ENCODE measurements at places on chromosomes 1 and 21.

DNA sequence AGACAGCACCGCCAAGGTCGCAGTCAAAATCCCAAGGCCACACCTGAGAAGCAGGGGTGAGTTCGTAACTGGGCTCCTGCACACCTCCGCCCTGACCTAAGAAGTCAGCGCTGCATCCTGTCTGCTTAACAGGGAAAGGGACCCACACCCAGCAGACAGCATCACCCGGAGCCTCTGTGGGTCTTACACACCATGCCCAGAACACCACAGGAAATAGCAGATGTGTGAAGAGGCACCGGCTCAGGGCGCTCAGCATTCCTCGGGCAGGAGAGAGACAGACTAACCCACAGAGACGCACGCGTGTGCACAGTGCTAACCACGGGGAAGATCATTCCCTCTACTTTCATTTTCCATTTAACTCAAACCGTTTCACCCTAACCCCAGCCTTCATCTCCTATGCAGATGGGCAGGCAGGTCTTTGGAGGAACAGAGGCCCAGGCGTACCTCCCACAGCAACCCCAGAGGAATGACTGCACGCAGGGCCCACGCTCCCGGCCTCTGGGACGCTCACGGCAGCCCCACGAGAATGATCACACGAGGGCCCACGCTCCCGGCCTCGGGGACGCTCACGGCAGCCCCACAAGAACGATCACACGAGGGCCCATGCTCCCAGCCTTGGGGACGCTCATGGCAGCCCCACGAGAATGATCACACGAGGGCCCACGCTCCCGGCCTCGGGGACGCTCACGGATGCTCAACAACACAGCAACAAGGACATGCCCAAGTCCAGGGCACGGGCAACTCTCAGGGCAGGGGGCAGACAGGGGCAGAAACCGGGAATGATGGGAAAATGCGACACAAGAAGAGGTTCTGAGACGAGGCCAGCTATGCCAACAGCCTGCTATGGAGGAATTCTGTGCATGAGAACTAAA, 20.9 kb downstream of the POFUT2 start:
- no peak for DNase-seq

DNA sequence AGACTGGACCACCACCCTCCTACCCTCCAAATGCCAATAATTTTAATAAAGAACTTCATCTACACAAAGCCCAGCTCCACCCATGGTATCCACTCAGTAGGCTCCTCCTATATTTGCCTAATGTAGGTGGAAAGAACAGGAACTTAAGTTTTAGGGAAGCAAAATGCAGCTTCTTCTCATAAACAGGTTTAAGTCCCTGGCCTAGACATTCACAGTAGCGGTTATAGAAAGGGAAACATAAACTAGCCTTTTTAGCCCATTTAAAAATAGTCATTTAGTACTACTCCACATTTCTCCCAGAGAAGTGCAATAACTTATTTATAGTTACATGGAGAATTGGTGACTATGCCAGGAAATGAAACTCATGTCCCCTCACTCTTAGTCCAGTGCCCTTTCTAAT, 56.6 kb upstream of the CPLANE2 start:
- DNase-seq = no peak

GRCh38 chr1:169527451-169528214, 41.9 kb upstream of the SLC19A2 start:
- no peak for DNase-seq

DNA sequence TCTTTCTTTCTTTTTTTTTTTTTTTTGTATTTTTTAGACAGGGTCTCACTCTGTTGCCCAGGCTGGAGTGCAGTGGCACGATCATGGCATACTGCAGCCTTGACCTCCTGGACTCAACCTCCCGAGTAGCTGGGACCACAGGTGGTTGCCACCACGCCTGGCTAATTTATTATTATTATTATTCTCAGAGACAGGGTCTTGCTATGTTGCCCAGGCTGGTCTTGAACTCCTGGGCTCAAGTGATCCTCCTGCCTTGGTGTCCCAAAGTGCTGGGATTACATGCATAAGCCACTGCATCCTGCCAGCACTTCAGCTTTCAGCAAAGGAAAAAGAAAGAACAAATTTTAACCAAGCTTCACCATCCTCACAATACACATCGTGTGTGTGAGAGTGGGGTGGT, 97.9 kb upstream of the SERBP1 start:
- no peak for DNase-seq

DNA sequence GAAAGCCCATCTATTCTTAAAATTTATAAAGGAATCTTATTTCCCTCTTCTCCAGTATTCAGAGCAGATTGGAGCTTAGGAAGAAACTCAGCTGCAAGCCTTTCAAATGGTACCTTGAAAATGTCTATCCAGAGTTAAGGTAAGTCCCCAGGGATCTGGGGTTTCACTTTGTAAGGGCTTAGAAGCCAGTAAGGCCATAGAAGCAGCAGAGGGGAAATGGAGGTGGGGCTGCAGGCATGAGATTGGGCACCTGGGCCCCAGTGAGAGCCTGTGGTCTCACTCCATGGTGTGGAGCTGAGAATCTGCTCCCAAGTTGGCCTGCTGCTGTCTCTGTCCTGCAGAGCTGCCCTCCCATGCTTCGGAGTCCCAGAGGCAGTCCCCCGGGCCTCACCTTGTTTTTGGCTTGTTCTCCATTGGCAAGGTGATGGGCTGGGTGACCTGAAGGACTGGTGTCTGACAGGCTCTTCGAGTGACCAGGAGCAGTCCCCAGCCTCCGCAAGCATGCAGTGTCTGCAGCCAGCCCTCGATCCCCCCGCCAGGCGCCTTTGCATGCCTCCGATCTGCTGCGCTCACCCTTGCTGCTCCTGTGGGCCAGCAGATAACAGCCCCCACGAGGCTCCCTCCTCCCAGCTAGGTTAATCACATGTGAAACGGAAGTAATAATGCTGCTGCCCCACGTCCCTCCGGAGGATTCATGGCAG, 163.1 kb downstream of the PGBD5 start:
- no peak for DNase-seq

GRCh38 chr1:213661302-213661701, 326.5 kb upstream of the PROX1 start:
- DNase-seq = no peak

- DNase-seq = no peak
These were observed 45.7 kb downstream of the S1PR1 start for GRCh38 chr1:101282314-101283038.

DNA sequence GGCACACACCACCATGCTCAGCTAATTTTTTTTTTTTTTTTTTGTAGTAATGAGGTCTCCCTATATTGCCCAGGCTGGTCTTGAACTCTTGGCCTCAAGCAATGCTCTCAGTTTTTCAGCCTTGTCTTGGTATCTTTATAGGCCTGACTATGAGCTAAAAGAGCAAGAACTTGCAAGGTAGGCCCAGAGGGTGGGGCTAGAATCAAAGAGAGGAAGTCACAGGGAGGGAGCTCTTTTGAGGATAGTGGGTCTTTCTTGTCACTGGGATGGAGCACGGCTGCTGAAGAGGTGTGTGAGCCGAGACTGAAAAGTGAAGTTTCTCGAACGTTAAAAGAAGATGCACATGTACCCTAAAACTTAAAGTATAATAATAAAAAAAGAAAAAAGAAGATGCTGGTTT, 260.0 kb upstream of the BEND5 start:
- no peak for DNase-seq

- no peak for DNase-seq
These were observed 60.2 kb upstream of the ID3 start for GRCh38 chr1:23619299-23620188.

GRCh38 chr1:205986861-205987260, 16.3 kb downstream of the RAB7B start:
- no peak for DNase-seq

- no peak for DNase-seq
These were observed 95.8 kb downstream of the ARHGEF10L start for GRCh38 chr1:17635276-17635675.

DNA sequence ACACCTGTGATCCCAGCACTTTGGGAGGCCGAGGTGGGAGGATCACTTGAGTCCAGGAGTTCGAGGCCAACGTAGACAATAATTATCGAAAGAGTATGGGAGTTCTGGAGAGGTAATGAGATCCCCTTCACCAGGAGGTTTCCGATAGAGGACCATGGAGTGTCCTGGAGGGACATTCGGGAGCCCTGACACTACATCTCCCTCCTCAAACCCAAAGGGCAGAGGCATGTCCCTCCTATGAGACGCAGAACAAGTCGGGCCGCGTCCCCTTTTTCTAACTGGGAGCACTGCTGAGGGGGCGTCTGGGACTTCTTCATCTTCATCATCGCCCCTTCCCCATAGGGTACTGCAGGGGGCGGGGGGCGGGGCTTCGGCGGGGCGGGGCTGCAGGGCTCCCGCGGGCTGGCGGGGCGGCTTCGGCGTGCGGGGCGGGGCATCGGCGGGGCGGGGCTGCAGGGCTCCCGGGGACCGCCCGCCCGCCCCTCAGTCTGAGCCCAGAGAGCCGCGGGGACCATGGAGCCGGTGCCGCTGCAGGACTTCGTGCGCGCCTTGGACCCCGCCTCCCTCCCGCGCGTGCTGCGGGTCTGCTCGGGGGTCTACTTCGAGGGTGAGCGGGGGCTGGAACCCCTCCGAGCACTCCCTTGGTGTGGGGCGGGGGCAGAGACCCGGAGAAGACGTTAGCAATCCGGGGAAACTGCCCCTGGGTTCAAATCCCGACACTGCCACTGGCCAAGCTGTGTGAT, at the start of gene THEMIS2:
THEMIS2 (plus strand) TSS at position 486 of the 743 bp plus-strand sequence; CDS start at position 514, 28 bp downstream.
- DNase-seq = peak; percentile 13

DNA sequence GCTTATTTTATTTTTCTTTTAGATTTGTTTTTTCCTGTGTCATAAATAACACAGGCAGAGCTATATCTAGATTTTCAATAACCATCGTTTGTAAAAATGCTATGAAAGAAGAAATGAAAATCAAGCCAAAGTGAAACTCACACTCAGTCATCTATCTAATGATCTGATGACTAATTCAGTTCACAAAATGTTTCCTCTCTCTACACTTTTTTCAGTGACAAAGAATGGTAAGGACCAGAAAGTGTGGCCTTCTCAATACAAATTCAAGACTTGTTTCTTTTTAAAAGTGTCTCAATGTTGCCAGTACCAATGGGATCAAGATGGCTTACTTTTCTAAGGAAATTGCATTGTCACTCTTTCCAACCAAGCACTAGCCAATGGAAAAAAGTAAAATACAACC, 282.8 kb upstream of the PKN2 start:
- no peak for DNase-seq

DNA sequence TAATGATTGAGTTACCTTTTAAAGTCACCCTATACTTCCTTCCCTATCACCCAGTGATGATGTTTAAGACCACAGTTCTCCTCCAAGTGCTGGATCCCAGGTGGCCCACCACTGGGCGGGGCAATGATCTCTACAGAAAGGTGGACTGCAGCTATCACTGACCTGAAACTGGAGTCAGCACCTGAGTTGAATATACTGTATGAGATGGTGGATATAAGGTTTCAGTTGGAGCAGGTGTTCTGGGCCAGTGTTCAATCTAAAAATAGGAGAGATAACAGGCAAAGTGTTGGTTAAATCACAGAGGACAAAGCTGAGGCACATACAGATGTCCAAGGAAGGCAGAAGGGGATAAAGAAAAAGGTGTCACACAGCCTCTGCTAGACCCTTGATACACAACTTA, 96.6 kb downstream of the SIPA1L2 start:
- no peak for DNase-seq

- DNase-seq = no peak
These were observed 3.4 kb downstream of the SELL start for GRCh38 chr1:169707912-169708604.

DNA sequence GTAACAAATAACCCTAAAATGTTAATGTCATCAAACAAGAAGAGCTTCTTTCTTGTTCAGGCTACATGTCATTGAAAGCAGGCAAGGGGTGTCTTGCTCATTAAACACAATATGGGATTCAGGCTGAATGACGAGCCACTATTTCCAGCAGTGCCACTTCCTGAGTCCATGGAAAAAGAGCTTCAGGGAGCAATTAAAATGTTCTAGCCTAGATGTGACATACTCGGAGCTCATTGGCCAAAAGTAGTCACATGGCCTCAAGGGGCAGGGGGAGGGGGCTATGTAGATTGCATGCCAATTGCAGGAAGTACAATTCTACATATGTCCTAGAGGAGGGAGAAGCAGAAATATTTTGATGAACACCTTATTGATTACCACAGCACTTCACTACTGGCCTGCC, 685.3 kb upstream of the ADGRL2 start:
- DNase-seq = no peak

DNA sequence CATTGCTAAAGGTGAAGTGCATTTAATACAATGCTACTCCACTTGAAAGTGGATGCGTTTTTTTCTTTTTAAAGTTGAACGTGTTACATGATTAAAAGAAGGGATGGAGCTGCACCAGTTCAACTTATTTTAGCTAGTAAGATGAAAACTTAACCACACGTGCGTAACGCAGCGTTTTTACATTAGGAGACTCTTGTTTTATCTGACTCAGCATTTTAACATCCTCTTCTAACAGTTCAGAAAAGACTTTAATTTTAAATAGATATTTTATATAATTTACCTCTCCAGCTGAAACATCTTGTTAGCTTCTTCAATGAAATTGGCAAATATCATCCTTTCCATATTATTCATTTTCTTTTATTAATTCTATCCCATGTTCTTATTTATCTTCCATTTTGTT, 33.4 kb downstream of the EXO1 start:
- DNase-seq = no peak

DNA sequence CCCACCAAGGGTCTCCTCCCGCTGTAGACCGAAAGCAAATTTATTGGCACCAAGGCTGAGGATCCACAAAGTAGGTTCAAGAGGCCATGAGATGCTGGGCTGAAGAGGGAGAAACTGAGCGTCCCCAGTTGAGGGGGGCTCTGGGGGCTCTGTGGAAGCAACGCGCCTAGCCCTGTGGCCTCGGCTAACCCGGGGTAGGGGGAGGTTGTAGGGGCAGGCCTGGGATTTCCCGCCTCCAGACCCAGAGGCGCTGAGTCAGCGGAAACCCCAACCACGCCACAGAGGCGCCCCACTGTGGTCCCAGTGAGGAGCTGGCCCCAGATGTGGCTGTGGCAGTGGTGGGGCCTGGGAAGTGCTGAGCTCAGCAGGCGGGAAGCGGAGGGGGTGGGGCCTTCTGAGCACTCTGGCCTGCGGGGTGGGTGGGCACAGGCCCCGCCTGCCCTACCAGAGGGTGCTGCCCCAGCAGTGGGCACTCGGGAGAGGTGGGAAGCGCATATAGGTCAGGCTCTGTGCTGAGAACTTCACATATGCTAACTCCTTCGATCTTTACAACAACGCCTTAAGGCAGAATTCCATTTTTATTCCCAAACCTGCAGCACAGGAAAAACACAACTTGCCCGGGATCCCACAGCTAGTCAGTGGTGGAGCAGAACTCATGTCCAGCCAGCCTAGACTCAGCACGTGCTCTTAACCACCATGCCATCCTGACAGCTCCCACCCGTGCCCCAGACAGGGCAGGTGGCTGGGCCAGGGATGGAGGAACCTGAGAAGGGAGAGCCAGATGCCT, 1.5 kb upstream of the COL16A1 start:
- no peak for DNase-seq

GRCh38 chr1:70727886-70728489, 316.9 kb downstream of the CTH start:
- DNase-seq = no peak

DNA sequence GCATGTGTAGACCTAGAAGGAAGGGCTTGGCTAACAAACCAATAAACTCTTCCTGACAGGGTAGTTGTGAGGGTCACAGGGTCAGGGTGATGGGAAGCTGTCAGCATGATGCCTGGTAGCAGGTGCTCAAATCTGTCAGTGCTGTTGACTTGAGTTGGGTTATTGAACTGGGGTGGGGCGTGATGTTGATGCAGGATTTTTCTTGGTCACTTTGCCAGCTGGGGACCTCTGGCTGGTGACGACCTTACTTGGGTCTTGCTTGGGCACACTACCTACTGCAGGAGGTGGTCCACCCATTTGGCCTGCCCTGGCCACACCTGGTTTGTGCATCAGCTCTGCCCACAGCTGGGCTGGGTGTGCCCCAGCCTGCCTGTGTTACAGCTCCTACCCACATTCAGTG, 624.4 kb downstream of the PTPRU start:
- DNase-seq = no peak

- DNase-seq = no peak
These were observed 15.6 kb upstream of the KCNJ15 start for GRCh38 chr21:38241029-38241740.
